SK-N-DZ (cell line): ENCODE measurements at places on chromosomes 4 and X.

- DNase-seq, result no peak
Measured at GRCh38 chr4:69104719-69105275, 8.5 kb downstream of the UGT2B7 start.

GRCh38 chr4:4269856-4270255 is 20.1 kb downstream of the LYAR start:
- DNase-seq, result no peak

- no peak for DNase-seq
Measured at GRCh38 chr4:29311247-29311646, 1408.9 kb upstream of the PCDH7 start.

DNA sequence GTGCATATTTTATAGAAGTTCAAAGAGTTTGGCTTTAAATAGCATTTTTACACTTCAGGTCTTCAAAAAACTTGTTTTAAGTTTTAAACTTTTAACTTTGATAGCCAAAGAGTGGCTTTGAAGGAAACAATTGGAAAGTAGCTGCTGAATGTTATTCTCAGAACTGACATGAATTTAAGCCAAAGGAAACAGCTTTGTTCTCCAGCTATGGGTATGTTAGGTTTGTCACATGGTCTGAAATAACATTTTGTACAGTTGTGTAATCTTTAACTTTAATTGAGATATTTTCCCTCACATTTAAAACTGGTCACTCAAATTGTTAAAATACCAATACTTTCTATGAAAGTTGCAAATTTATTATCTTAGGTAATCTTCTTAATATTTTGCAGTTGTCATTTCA is 564.7 kb downstream of the IL15 start:
- no peak for DNase-seq

GRCh38 chr4:24927049-24927448 is 14.2 kb upstream of the CCDC149 start:
- DNase-seq, result no peak

DNA sequence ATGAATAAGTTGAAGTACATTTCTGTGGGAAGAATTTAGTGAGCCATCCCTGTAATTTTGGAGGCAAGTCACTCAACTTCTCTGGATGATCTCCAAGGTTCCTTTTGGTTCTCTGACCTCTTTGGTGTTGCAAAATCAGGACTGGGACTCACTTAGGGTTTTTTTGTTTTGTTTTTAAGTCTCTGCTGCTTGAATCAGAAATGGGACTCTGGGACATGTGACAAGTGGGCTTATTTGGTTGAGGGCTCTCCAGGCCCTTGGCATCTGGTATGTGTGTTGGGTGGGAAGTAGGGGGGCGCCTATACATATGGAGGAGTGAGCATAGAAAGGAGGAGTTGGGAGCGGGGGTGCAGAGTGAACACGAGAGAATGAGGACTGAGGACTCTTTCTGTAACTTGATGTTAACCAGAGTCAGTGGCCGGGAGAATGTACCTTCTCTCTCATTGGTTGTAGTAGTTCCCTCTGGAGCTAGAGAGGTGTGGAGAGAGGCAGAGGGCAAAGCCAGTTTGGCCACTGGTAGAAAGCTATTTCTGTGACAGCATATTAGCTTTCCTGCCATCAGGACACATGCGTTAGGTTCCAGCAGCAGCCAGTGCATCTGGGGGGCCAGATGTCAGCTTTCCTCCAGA is 1.9 kb downstream of the ARHGAP10 start:
- DNase-seq, result peak; percentile 16

DNA sequence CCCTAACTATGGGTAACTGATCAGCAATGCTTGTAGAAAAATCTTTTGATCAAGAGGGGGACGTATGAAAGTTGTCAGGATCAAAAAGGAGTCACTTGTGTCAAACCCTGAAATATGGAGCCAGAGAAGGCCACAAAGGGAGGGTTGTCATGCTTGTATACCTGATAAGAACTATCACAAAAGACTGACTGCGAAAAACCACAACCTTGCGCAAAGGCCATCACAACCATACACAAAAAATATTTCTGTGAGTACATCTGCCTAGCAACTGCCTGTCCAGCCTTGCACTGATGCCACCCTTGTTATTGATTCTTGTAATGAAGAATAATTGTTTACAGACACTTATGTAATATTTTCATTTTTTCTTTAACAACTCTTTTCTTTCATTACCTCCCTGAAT is 22.8 kb upstream of the EIF4E start:
- no peak for DNase-seq

DNA sequence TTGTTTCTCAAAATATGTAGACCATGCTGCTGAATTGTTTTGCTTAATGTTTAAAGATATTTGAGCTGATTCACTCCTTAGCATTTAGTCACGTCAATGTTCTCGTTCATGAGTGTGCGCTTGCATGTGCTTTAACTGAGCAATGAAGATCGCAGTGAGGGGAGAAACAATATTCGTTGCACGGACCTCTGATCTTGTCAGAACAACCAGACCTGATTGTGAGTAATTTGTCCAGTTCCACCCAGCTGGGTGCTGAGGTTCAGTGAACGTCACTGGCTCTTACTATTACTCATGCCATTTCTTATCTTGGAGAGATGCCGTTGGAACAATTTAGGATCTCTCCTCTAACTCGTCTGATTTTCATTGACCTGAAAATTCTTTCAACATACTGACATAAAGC is 15.0 kb upstream of the PRKX start:
- DNase-seq, result no peak

GRCh38 chr4:77954690-77955089 is 92.1 kb downstream of the MRPL1 start:
- DNase-seq, result no peak

DNA sequence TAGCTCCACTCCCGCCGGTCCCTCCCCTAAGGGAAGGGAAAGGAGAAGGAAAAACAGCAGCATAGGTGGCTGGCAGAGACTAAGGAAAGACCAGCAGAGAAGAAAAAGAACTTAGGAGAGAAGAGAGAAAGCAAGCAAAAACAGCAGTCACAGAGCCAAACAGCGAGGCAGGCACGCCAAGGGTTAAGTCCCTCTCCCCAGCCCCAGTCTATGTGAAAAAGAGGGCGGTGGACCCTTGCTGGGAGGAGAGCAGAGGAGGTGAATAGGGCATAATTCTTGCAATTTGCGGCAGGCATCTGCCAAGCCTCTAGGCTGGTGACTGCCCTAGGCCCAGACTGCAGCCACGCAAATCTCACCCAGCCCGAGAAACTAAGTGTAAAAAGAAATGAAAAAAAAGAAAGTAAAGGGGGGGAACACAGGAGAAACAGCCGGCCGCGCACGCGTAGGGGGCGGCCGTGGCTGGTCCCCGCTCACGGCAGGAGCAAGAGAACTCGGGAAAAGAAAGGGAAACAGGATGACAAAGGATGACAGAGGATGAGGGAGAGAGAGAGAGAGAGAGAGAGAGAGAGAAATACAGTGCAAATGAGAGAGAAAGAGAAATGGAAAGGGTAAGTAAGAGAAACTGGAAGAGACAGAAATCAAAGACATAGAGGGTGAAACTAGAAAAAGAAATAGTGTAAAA is 48.6 kb downstream of the MAGEA9 start:
- no peak for DNase-seq

DNA sequence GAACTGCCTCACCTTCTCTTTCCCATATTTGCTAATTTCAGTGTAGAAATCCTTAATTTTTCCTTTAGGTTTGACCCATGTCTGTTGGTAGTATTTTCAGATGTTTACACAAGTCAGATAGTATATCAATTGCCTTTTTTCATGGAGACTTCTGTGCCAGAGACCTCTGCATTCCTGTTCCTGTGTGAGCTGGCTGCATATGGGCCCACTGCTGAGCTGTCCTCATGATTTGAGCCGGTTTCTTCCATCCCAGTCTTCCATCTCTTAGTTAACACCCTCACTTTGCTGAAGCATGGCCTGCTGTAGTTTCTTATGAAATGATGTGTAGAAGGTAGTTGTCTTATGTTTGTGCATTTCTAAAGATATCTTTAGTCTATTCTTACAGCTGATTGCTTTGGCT is 40.0 kb downstream of the CDS1 start:
- DNase-seq, result no peak

DNA sequence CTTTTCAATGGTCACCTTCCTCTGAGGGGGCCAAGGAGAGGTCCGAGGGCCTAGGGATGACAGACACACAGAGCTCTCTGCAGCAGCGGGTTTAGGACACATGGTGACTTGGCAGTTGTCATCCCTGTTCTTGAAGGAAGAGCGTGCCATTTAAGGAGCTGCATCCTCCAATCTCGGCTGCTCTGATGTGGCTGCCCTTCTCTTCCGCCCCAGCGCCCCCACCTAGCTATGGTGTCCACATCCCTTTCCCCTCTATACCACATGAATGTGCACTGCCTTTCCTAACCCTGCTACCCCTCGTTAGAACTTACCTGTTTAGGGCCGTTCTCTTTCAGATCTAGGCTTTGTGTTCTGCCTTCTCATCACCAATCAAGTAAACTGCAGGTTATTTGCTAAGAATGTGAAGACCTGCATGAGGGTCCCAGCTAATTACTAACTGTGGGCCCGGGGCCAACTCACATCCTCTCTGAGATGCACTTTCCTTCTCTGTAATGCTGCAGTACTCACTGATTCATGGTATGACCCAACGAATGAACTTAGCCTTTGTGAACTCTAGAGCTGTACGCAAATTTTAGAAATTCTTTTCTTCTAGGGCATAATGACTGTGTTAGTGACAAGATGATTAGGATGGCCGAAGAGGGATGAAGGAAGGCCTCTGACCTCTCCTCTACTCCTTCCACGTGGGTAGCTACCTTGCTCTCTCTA is 38.2 kb downstream of the CHST7 start:
- no peak for DNase-seq

DNA sequence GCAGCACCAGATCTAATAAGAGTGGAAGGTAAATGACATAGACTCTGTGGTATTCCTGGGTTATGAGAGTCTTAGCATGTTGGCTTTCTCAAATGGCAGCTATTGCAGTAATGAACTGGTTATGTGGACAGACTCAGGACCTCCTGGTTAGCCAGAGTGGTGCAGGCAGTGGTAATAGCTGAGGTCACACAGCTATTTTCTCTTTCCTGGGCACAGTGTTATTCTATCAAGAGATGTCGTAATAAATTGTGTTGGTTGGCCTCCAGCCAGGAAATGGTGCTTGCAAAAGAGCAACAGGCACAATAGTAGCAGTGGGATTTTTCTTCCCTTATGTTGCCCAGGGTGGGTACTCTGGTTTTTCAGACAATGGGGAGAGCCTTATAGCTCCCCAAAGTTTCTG is 279.2 kb upstream of the FGF16 start:
- DNase-seq, result no peak

DNA sequence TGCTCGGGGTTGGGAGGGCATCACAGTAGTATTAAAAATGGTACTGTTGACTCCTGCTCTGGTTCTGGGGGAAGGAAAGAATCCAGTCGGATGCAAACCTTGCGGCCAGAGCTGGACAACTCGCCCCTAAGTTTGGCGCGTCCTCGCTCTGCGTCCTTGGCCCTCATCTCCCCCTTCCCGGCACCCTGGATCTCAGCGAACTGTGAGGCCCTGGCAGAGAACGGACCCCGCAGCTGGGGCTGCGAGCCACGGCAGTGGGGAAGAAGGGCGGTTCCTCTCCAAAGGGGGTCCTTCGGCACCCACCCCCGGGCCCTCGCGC is 14.0 kb downstream of the ARHGEF6 start:
- DNase-seq, result no peak

GRCh38 chr4:92198711-92199110 is 105.1 kb upstream of the GRID2 start:
- no peak for DNase-seq

DNA sequence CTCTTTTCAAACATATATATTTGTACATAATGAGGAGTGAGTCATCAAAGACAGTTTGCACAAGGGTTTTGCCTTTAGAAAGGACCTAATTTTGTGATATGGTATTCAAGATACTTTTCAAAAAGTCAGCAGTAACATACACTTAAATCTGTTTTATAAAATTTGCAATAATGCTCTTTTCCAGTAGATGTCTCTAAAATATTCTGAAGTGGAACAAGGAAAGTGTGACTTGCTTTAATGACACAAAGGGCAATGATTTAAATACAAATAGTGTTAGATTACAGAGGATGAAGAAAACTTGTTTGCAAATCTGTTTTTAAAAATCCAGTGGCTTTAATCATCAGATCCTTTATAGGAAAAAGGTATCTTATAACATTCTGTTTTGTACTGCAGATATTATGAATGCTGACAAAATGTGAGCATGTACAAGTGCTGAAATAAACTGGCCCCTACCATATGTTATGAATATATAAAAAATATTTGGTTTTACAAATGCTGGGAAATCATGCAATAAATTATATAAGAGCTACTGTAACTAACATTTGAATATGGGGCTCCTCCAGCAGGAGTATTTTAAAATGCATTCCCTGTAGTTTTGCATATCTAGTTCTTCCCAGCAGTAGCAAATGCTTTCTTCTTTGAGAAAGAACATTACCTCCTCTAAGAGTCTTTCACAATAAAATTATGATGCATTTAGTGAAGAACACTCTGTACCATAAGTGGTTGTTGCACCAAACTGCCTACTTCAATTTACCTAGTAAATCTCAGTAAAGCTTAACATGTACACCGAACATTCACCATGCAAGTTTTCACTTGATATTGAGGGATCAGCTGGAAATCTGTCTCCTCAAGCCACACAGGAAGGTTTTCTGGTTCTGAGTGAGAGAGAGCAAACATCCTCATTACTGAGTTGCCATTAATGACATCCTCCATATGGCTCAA is 20.2 kb downstream of the MMRN1 start:
- peak; percentile 87 for DNase-seq

GRCh38 chrX:67610282-67610681 is 66.5 kb downstream of the AR start:
- DNase-seq, result no peak

- no peak for DNase-seq
Measured at GRCh38 chr4:70614184-70614555, 14.4 kb upstream of the ENAM start.

DNA sequence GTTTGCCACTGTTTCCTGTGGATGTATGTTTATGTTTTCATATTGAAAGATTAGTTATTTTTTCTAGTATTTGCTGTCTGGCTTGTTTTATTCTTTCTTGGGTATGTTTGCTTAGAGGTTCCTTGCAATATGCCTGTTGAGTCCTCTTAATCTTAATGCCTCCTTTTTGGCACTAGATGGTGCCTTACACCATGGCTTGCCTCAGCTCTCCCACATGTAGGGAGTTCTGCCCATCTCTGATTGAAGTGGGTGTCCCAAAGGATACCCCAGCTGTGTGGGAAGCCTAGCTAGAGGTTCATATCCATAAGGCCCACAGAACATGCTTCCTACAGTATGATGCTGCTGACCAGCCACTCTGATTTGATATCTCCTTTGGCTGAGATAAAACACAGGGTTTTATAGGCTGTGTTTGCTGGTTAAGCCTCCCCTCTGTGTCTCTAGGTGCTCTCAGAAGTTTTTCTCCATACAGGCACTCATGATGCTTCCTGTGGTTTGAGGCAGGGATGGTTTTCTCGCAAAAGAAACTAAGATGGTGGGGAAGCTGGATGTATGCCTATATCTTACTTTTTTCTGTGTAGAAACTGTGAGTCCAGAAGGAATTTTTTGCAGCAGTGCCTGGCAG is 162.4 kb downstream of the ASB9 start:
- DNase-seq, result no peak

- no peak for DNase-seq
Measured at GRCh38 chr4:151429957-151430570, 21.1 kb downstream of the FHIP1A start.
